ENCODE measurements at places on chromosomes 12 and 14.

- no peak for DNase-seq
Observed at GRCh38 chr14:89237921-89238529, 179.0 kb downstream of the FOXN3 start.

GRCh38 chr12:132728502-132728901 is 17.9 kb downstream of the PGAM5 start:
- no peak for DNase-seq

DNA sequence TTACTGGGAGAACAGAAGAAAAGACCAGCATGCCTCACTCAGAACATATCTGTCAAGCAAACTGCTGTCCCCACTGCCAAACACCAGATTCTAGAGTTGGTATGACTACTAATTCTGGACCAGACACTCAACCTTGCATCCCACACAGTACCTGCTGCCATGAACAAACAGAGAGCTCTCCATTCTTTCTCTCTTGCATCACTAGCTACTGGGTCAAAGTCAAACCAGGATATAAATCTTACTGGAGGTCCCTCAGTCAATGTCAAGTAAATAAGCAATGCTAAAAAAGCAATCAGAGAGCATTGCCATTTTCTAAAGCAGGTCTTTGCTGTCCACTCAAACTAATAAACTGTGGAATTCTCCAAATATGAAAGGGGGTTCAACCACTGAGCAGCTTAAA is 452.4 kb upstream of the SEL1L start:
- DNase-seq = no peak

DNA sequence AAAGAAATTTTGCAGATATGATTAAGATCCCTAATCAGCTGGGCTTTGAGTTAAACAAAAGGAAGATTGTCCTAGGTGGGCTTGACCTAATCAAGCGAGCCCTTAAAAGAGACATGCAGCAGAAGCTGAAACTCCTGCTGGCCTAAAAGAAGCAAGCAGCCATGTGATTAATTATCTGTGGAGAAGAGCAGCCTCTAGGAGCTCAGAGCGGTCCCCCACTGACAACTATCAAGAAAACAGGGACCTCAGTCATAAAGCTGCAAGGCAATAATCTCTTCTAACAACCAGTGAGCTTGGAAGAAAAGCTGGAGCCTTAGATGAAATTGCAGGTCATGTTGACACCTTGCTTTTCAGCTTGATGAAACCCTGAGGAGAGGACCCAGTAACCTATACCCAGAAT is 288.9 kb upstream of the CLEC14A start:
- no peak for DNase-seq

DNA sequence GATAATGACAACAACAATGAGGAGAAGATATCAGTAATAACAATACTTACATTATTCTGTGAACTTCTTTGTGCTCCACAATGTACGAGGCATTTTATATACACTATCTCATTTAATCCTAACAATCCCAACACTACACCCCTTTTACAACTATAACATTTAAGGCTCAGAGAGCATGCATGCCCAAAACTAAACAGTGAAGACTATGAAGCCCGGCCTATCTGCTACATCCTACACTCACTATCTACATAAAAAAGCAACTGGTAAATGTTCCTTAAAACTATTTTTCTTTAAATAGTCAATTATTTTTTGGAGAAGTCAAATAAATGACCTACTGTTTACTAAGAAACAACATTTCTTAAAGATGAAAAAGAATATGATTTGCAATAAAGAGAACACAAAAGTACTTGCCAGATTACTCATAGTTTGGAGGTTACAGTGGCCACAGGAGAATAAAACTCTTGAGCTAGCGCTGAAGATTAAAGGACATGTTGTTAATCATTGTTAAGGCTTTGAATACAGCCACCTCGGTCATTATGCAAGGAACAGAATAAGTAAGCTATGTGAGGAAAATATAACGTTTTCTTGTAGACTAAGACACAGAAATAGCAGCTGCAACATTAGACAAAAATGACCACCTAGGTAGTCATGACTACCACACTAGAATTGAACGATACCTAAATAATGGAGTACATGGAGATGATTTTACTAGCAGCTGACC is 56.7 kb downstream of the EPS8 start:
- DNase-seq = peak; percentile 47

DNA sequence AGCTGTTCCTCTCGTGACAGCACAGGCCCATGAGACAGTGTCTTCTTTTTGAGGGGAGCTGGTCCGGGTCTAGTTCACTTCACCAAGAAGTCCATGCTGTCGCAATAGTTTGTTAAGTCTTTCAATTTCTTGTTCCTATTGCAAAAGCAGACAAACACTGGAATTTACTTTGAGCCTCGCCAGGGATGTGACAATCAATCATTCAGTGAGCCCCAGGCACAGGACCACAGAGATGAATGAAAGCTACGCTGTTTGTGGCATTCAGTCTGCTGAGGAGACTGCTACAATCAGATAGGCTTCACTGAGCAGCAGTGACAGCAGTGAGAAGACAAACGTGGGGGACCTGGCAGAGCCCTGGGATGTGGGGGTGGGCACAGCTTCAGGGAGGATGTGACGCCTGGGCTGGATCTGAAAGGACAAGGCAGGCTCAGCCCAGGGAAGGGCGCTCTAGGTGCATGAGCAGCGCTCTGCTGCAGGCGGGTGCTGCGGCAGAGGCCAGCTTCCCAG is 35.5 kb downstream of the TCTN1 start:
- DNase-seq = no peak

- DNase-seq = no peak
Observed at GRCh38 chr12:67413577-67413976, 144.4 kb downstream of the CAND1 start.

GRCh38 chr12:83113945-83114344 is 427.2 kb downstream of the TMTC2 start:
- peak; percentile 9 for DNase-seq

DNA sequence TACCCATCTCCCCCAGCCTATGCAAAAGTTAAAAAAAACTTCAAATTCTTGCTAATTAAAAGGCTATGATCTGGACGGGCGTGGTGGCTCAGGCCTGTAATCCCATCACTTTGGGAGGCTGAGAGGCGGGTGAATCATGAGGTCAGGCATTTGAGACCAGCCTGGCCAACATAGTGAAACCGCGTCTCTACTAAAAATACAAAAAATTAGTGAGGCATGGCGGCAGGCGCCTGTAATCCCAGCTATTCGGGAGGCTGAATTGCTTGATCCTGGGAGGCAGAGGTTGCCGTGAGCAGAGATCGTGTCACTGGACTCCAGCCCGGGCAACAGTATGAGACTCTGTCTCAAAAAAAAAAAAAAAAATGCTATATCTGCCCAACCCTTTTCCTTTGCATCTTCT is 925.4 kb downstream of the GALC start:
- DNase-seq = no peak

GRCh38 chr12:8658346-8658745 is 4.3 kb downstream of the MFAP5 start:
- DNase-seq = peak; percentile 93

- DNase-seq = peak; percentile 20
Observed at GRCh38 chr14:22099942-22100763, 426.5 kb upstream of the OR4E1 start.
